Cerebellum (tissue), 4 donors: ENCODE measurements at places on chromosomes 1 and 21. TPM values are rescaled to one million over a fixed set of nuclear protein-coding genes. Genes with fewer than 3 reads are reported as not detected.

GRCh38 chr1:38308780-38309179 lies 262.2 kb upstream of the POU3F1 start:
- DNase-seq: no peak

The ASPM gene
- 25.3 TPM for total RNA-seq

DNA sequence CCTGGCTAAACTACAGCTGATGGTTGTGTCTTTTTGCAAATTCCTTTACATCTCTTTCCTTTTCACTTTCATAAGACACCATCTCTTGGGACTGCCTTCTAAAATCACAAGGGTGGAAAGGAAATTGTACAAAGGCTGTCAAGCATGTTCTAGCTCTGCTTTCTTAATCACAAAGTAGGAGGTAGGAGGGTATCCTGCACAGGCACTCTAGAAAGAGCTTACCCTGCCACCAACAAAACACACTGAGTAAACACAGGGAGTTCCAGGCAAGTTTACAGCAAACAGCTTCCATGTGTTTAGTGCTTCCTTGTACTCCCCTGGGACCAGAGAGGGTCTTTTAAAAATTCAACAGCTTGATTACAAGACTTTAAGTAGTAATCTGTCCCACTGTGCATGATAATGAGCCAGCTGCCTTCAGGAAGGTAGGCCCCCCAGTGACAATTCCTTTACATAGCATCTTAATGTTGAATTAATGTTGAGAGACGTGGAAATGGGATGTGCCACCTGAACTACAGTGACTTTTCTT lies 2.4 kb downstream of the PLPP3 start:
- no peak for DNase-seq

- DNase-seq: no peak
Measured at GRCh38 chr1:173688300-173688699, 18.6 kb upstream of the ANKRD45 start.

GRCh38 chr1:1891349-1892078 lies 627 bp upstream of the GNB1 start:
- DNase-seq: peak; percentile 74

GRCh38 chr1:215718575-215719287 lies 151.6 kb downstream of the KCTD3 start:
- no peak for DNase-seq

- DNase-seq: no peak
Measured at GRCh38 chr1:240031009-240031408, 60.7 kb upstream of the FMN2 start.

- DNase-seq: peak; percentile 42
Measured at GRCh38 chr1:77978293-77978968, 441 bp downstream of the FUBP1 start.

DNA sequence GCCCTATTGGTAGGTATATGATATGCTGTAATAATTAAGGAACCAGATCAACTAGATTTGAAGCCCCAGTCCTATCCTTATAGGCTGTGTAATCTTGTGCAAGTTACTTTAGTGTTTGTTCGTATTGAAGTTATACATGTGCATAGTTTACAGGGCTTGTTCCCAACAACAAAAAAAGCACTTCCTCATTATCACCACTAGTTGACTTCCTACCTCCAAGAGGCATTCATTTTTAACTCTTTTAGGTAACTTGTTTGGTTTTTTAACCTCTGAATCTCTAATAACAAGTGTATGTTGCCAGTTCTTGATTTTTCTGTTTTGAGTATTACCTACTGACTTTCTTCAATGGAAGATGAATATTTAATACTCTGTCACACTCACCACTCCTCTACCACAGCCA lies 71.9 kb downstream of the ST3GAL3 start:
- DNase-seq: no peak

DNA sequence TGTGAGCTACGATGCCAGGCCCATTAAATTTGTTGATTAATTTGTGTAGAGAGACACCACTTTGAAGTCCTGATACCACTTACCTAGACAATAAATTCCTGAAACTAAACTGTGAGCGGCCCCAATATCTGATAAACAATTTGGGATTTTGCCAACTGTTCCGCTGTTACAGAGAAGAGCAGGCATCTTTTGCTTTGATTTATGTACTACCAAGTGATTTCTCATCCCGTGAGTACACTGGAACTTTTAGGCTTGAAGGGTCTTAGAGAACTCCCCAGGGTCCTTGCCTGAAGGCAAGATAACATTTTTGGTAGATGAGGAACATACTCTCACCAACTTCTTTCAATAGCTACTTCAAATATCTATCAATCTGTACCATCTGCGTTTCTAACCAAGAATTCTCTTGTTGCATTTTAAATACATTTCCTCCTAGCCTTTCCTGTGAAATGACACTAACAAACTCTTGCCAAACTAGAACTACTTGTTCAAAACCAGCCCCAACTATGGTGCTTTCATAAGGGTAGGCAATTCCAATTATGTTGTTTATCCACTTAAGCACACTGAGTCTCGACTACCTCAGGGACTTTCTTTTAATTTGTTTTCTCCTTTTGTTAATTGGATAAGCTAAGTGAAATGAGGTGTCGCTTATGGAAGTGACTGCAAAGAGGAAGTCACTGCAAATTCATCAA lies 23.2 kb upstream of the SLC30A1 start:
- no peak for DNase-seq

The TCEA3 gene
- 4.7 TPM for total RNA-seq

The CASQ1 gene
- total RNA-seq: 1.3 TPM

- DNase-seq: no peak
Measured at GRCh38 chr1:102252731-102253505, 256.2 kb upstream of the OLFM3 start.

- no peak for DNase-seq
Measured at GRCh38 chr1:196306421-196306820, 301.8 kb downstream of the KCNT2 start.

DNA sequence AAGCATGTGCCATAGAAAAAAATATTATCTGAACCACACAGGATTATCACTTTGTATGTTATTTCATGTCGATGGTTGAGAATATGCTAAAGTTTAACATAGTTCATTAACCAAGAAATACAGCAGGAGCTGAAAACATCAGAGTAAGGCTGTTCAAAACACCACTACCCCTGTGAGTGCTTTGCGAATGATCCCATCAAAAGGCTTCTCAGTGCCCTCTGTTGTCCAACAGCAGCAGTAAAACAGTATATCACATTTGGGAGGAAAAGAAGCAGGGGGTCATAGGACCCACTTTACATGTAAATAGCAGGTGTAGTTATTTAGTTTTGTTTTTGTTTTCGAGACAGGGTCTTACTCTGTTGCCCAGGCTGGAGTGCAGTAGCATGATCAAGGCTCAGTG lies 289.4 kb upstream of the FMN2 start:
- DNase-seq: no peak

- DNase-seq: no peak
Measured at GRCh38 chr1:69441496-69441895, 126.2 kb upstream of the LRRC7 start.

GRCh38 chr1:206114692-206115640 lies 2.2 kb downstream of the AVPR1B start:
- no peak for DNase-seq

The GPR157 gene
- 0.45 TPM for total RNA-seq

The RSPH1 gene
- total RNA-seq: 2.4 TPM

GRCh38 chr1:31572323-31573104 lies 3.8 kb upstream of the TINAGL1 start:
- DNase-seq: no peak

GRCh38 chr1:29365906-29366670 lies 129.8 kb downstream of the PTPRU start:
- no peak for DNase-seq

The CDC20 gene
- total RNA-seq: 14.2 TPM

The TNNI3K gene
- total RNA-seq: 3.4 TPM

DNA sequence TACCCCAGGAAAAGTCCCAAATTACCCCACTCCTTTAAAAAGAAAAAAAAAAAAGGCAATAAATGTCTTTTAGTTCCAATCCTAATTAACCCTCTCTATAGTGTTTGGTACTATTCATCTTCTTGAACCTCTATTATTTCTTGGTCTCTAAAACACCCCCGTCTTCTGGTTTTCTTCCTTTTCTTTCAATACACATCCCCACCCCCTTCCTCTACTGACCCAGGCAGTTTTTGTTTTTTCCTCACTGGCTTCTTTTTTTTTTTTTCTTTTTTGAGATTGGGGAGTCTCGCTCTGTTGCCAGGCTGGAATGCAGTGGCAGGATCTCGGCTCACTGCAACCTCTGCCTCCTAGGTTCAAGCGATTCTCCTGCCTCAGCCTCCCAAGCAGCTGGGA lies 26.1 kb downstream of the EGLN1 start:
- no peak for DNase-seq

The OR6N1 gene
- not detected for total RNA-seq

GRCh38 chr1:78092643-78093042 lies 46.9 kb downstream of the GIPC2 start:
- no peak for DNase-seq

- peak; percentile 5 for DNase-seq
Measured at GRCh38 chr1:218665221-218665620, 320.1 kb downstream of the TGFB2 start.

GRCh38 chr1:156103521-156103947 lies 11.0 kb upstream of the LMNA start:
- no peak for DNase-seq

GRCh38 chr1:244735404-244735803 lies 82.5 kb downstream of the DESI2 start:
- no peak for DNase-seq

- DNase-seq: no peak
Measured at GRCh38 chr1:155043301-155043702, 7.8 kb upstream of the ADAM15 start.

DNA sequence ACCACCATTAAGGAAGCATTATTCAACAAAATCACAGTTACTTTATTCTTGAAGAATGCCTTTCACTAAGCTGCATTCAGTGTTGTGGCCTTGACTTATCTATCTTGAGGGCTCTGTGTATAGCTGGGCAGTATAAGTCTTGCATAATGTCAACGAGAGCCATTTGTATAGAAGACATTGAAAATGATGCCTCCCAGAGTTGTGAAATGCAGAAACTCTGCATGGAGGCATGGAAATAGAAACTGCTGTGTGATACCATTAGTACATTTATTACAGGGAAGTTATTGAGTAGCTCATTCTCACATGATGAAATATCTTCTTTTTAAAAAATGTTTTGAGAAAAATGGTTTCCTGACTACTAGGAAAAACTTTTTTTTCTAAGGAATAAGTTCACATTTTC lies 111.4 kb upstream of the SNX7 start:
- no peak for DNase-seq

DNA sequence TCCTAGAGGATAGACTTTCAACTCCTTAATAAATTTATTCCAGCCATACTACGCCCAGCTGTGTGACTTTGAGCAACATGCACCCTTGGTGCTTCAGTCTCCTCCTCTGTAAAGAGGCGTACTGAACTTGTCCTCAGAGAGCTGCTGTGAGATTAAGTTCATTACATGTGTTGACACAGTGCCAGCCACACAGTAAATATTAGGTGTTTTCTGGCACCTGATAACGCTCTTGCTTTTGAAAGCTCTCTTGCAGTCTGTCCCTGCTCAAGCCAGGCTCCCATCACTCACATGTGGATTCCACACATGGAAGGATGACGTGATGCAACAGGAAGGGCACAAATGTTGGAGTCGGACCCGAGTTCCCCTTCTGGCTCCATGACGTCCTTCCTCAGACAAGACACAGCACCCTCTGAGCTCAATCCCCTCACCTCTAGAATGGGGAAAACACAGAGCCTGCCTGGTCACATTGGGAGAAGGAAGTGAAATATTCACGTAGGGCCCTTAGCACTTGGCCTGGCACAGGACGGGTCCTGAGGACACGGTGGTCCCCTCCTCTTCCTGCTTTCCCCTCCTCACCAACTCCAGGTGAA lies 7.7 kb downstream of the IFNLR1 start:
- no peak for DNase-seq

DNA sequence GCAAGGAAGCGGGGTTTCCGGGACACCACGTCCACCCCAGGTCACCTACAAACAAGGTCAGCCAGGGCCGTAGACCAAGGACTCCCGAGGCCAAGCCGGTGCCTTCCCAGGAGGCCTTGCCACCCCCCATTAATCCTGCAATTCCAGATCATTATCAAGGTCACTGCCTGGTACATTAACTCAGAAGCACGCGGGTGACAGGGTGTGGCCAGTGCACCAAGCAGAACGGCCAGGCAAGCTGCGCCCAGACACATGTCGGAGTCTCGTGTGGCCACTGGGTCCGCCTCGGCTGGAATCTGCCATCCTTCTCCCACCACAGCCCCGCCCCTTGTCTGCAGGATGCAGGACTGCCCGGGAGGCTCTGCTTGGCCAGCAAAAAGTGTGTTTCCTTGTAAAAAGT lies 144.7 kb downstream of the PRDM16 start:
- no peak for DNase-seq

DNA sequence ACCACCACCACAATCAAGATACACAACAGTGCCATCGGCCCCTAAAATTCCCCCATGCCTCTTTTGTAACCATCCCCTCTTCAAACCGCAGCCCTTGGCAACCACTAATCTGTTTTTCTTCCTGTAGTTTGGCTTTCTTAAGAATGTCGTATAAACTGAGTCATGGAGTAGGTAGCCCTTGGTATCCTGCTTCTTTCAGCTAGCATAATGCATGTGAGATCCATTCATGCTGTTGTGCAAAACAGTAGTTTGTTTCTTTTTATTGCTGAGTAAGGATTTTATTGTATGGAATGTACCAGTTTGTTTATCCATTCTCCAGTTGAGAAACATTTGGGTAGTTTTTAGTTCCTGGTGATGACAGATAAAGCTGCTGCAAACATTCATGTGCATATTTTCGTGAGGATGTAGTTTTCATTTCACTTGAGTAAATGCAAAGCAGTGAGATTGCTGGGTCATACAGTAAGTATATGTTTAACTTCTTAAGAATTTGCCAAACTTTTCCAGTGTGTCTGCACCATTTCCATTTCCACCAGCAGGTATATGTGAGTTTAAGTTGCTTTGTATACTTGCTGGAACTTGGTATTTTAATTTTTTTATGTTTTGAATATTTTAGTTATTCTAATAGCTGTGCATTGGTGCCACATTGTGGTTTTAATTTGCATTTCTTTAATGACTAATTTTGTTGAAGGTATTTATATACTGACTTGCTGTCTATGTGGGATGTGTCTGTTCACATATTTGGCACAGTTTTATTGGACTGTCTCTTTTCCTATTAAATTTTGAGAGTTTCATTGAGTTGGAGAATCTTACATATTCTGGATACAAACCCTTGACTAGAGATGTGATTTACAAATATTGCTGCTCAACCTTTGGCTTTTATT lies 148.4 kb upstream of the MAP1LC3C start:
- DNase-seq: no peak

- DNase-seq: no peak
Measured at GRCh38 chr1:40130892-40131291, 30.3 kb upstream of the RLF start.

- no peak for DNase-seq
Measured at GRCh38 chr1:64974288-64974825, 8.0 kb upstream of the JAK1 start.
